Left kidney (tissue), 8 donors: ENCODE measurements at places on chromosomes 7 and 10. TPM values are rescaled to one million over a fixed set of nuclear protein-coding genes. Genes with fewer than 3 reads are reported as not detected.

DNA sequence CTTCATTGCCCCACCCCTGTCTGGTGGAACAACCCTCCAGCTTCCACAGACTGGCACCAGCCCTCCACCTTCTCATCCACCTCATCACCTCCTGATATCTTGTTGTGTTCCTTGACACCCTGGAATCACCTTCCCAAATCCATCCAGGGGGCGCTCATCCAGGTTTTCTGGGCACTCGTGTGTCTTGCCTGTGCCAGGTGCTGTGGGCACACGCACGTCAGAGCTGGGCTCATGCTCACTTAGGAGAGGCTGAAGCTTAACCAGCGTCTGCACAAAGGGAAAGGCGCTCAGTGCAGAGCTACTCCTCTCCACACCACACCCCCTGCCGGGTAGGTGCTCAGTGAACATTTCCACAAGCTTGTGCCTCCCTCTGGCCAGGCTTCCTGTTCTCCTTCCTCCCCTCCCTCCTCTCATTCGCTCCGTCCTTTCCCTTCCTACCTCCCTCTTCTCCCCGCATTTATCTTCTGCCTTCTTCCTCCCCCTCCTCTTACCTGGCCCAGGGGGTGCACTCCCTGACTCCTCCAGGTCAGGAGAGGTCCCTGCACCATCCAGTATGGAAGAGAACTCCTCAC lies 4.8 kb downstream of the ADCYAP1R1 start:
- no peak for DNase-seq

DNA sequence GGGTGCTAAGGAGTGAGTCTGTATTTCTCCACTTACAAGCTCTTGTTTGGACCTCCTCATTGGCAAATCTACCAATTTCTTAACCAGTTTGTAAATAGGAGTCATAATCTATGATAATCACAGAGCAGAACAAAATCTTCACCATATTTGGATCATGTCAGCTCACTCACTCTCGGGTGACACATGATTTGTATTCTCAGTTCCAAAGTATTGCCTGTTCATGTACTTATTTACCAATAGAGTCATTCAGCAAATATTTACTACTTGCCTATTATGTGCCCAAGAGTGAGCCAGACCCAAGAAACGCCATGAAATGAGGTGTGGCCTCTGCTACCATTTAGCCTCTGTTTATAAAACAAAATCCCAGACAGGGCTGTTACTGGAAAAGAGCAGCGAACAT lies 114.8 kb downstream of the TSPAN12 start:
- DNase-seq: no peak

DNA sequence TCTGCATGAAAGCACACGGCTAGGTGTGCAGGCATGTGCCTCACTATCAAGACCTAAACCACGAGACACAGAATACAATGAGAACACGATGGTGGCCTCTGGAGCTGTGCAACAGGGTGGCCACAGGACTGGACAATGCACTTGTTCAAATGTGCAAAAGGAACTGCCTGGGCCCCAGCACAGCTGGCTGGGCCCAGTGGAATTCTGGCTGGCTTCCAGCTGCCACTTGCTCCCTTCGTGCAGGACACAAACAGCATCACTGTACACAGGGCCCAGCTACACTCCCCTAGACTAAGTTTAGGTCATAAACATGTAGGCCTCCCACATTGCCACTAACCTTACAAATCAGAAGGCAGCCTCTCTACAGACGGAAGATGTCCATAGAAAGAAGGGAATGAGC lies 23.4 kb downstream of the DOCK4 start:
- DNase-seq: peak; percentile 36

DNA sequence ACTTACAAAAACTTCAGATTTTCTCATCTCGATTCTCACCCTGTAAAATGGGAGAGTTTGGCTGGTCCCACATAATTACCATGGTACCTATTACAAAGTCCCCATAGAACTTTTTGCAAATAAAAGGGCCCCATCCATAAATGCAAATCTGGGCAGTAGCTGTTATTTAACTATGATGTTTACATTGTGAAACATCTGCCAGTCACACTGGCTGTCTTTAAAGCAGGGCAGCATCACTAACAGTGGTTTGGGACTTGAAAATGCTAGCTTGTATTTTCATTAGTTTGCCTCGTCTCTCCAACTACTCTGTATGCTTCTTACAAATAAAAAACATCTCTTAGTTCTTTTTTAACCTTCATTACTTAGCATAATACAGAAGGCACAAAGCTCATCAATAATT lies 240.7 kb downstream of the FZD1 start:
- no peak for DNase-seq

DNA sequence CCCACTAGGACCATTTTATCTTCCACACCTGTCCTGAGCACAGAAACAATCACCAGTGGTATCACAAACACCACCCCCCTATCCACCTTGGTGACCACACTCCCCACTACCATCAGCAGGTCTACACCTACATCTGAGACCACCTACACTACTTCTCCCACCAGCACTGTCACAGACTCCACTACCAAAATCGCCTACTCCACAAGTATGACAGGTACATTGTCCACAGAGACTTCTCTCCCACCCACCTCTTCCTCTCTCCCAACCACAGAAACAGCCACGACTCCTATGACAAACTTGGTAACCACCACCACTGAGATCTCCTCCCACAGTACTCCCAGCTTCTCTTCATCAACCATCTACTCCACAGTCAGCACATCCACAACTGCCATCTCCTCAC lies 3.3 kb downstream of the MUC3A start:
- no peak for DNase-seq

DNA sequence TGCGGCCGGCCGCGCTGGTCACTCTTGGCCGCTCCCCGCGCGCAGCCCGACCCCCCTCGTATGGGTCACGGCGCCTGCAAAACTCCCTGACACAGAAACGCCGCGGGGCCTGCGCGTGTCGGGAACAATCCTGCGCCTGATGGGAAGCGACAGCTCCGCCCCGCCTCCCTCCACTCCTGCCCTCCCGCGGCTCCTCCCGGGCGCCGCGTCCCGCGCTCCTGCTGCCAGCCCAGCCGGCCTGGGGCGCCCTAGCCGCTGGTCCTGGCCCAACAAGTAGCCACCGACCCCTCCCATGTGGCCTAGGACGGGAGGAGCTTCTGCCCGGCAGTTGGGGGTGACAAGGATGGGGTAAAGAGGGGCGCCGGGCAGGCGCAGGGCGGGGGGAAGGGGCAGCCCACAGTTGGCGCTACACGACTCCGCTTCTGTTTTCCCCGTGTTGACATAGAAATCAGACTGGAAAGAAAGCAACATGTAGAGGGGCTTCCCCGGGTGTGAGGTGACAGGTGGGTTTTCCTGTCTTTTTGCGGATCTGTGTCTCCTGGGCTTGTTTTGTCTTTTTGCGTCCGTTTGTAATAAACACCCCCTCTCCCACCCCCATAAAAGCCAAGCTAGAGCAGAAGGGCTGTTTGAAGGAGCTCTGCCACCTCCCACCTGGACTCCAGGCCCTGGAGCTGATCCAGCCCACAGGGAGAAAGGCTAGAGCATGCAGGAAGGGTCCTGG lies 35.1 kb upstream of the PAX2 start:
- no peak for DNase-seq

GRCh38 chr10:91103384-91104192 lies 116.9 kb upstream of the PCGF5 start:
- no peak for DNase-seq

GRCh38 chr7:140744005-140744404 lies 47.5 kb downstream of the NDUFB2 start:
- DNase-seq: no peak

- DNase-seq: no peak
Measured at GRCh38 chr7:10439027-10439426, 534.6 kb upstream of the PHF14 start.

GRCh38 chr10:114716811-114717404 lies 58.8 kb upstream of the ABLIM1 start:
- DNase-seq: no peak

DNA sequence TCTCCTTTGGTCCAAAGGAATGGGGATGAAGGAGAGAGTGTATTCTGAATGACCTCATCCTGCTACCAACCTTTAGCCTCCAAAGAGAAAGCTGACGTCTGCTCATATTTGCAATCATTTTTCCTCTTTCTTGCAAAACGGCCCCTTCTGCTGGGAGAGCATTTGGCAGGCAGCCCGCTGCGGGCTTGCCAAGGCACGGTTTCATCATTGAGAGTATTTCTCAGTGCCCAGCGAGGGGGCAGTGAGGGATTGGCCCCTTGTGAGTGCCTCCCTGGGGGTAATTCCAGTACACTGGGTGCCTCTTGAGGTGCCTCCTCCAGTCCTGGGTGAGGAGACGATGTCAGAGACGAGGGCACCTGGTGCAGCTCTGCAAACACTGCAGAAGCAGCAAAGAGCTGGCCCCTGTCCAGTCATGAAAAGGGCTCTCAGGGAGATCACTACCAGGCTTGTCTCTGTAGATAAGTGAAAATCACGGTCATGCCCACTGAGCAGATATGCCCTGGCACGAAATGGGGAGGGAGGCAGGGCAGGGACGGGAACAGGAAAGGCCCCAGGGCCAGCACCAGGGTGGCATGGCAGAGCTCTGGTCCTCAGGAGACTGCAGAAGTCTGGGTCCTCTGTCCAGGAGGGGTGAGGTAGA lies 48.7 kb upstream of the SHH start:
- no peak for DNase-seq

DNA sequence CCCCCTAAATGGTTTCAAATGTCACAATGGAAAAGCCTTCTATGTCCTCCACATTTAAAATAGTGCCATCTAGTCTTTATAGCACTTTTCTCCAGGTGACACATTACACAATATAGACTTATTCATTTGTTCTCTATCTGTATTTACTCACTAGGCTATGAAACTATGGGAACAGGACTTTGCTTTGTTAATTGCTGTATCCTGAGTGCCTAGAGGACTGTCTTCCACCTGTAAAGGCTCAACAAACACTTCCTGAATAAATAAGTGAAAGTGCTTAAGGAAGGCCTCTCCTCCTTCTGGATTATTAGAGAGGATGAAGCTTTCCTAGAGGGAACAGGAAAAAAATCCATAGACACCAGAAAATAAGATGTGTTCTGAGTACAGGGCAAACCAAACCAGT lies 397.6 kb upstream of the LRRN3 start:
- no peak for DNase-seq

- DNase-seq: no peak
Measured at GRCh38 chr10:101906586-101907183, 63.1 kb upstream of the KCNIP2 start.

LRRC18 gene
- polyA plus RNA-seq: 0.20 TPM

FAM180A gene
- not detected for polyA plus RNA-seq

TRIM74 gene
- 2.0 TPM for polyA plus RNA-seq

TRA2A gene
- polyA plus RNA-seq: 293 TPM

SFTPA1 gene
- not detected for polyA plus RNA-seq

PTF1A gene
- polyA plus RNA-seq: not detected

IDI2 gene
- not detected for polyA plus RNA-seq

RELN gene
- polyA plus RNA-seq: 21.8 TPM

TMEM196 gene
- polyA plus RNA-seq: not detected
